ENCODE measurements at places on chromosomes 3 and 15. TPM values are rescaled to one million over a fixed set of nuclear protein-coding genes. Genes with fewer than 3 reads are reported as not detected.

The NAALADL2 gene
- total RNA-seq, result 6.8 TPM

The LDHAL6B gene
- not detected for total RNA-seq

The NR1I2 gene
- total RNA-seq, result 0.38 TPM

The TRPC1 gene
- 27.8 TPM for total RNA-seq

The NLGN1 gene
- total RNA-seq, result 57.2 TPM

The UNC13C gene
- 60.5 TPM for total RNA-seq

The GOLGA8K gene
- 0.77 TPM for total RNA-seq

The DLL4 gene
- total RNA-seq, result 4.7 TPM

The LRRC3B gene
- 26.6 TPM for total RNA-seq

The THOC7 gene
- 61.9 TPM for total RNA-seq

The ATP8B4 gene
- 15.2 TPM for total RNA-seq

The PIK3CB gene
- 60.0 TPM for total RNA-seq

The DZIP3 gene
- 75.3 TPM for total RNA-seq

The ADGRG7 gene
- total RNA-seq, result not detected

The TRPM1 gene
- total RNA-seq, result not detected

Data from dorsolateral prefrontal cortex (tissue), 122 donors.